ENCODE measurements at places on chromosomes 4 and X.

DNA sequence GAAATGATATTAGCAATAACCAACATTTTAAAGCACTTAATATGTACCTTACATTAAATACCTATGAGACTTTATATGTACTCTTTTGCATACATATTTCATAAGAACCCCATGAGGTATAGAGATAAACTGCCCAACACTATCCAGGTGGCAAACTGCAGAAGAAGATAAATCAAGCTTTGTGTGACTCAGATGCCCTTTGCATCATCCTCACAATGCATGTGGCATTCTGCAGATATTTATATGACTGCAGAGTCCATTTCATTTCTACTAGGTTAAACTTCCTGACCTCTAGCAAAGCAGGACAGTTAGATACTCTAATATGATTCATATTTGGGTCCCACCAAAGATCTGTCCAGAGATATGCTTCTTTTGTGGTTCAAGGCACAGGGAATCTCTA, 85.6 kb upstream of the RASGEF1B start:
- no peak for DNase-seq

- peak; percentile 13 for DNase-seq
Observed at GRCh38 chr4:153877898-153878297, 89.0 kb upstream of the SFRP2 start.

DNA sequence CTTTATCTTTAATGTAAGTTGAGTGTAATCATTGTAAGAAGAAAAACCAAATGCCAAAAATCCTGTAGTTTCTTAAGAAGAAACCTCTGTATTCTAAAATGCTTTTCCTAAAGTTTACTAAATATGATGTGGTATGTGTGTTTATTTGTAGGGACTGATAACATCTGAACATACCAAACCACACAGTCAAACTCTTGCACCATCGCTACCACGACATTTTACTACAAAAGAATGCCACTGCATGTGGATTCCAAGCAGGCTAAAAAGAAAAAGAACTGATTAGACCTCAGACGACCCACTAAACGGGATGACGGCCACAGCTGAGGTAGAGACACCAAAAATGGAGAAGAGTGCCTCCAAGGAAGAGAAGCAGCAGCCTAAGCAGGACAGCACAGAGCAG, 46.1 kb downstream of the LAS1L start:
- peak; percentile 7 for DNase-seq

DNA sequence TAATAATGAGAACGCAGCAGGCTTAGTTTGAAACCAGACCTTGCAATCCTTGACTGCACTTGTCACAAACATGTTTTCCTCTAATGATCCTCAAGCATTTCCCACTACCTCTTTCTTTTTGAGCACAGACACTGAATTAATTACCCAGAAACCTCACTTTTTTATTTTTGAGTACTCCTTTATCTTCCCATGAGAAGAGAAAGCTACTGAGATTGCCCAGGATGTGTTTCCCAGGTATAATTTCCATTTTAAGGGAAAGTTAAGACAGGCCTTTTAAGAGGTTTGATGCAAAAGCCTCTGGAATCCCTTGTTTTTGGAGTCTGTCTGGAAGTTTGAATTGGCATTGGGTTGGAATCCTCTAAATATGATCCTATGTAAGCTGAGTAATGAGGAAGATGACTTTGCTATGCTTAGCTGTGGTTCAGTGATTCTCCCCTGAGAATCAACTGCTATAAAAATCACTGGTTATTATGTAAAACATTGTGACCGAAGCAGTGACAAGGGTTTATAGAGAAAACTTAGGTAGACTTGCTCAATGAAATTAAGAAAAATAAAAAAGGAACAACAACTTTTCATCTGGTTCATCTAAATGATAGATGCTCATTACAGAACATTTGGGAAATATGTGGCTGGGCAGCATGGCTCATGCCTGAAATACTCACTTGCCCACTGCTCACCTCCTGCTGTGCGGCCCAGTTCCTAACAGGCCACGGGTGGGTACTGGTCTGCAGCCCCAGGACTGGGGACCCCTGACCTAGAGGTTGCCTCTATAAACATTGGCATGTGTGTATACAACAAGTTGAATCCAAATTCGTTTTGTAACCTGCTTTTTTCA, 10.8 kb upstream of the RHOH start:
- peak; percentile 43 for DNase-seq

DNA sequence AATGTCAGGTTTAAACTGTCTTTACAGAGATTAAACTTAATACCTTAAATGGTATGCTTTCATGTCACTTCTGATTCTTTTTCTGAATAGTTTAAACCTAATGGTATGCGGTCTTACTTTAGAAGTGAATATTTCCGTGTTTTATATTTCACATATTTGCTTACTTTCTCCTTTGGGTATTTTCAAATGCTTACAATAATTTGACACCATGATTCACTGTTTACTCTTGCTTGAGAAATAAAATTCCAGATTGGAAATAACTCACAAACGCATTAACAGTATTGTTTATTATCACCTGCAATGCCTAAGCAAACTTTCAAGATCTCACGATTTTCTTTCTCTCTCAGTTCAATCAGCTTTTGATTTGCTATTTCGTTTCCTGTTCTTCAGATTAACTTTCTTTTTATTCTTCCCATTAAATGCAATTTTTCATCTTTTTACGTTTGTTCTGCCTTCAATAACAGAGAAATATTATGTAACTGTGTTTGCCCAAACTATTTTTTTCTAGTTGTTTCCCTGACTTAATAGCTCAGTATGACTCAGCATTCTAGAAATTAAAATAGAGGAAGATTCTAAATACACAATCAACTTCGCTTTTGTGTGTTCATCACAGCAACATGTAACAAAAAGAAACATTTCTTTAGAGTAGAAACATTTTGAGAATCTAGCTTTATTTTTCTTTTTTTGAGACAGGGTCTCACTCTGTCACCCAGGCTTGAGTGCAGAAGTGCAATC, 955.5 kb upstream of the PRKX start:
- no peak for DNase-seq

DNA sequence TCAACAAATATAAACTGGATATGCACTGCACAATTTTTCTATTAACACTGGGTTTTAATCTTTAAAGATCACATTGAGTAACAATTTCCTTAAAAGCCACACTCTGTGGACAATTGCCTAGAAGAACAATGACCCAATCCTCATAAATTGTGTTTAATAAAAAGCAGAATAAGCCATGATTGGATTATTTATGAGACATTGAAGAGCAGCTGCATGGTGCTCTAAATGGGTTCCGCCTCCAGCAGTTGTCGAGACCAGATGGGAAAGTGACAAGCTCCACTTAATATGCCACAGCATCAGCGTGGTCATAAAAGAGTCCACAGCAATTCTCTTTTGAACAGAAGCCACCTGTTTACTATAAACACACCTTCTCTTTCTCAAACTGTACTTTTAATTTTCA, 635.2 kb upstream of the FRG1 start:
- no peak for DNase-seq

DNA sequence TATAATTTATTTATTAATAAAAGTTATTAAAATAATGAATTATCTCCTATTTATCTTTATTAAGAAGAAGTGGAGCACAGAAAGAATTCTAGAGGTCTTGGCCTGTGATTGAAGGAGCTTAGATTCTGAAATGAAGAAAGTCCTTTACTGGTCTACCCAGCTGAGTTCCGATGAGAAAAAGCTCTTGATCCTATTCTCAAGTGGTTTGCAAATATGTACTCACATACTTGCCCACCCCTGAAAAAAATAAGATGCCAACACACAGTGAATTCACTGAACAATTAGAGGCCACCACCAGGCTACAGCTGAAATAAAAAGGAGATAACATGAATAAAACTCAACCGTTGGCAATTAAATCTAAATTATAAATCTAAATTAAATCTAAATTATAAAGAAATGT, 253.4 kb downstream of the MAPK10 start:
- no peak for DNase-seq

DNA sequence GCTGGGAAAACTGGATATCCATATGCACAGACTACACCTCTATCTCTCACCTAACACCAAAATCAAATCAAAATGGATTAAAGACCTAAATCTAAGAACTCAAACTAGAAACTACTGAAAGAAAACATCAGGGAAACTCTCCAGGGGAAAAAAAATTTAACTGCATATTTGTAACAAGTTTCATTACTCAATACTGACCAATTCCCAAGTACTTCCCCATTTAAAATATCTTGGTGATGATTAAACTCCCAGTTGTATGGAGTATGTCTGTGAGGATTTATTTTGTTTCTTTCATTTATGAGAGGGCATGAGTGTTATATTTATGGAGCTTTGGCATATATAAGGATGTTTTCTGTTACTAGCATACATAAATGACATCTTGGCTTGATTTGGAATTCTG, 112.3 kb upstream of the IL15 start:
- DNase-seq = peak; percentile 53

DNA sequence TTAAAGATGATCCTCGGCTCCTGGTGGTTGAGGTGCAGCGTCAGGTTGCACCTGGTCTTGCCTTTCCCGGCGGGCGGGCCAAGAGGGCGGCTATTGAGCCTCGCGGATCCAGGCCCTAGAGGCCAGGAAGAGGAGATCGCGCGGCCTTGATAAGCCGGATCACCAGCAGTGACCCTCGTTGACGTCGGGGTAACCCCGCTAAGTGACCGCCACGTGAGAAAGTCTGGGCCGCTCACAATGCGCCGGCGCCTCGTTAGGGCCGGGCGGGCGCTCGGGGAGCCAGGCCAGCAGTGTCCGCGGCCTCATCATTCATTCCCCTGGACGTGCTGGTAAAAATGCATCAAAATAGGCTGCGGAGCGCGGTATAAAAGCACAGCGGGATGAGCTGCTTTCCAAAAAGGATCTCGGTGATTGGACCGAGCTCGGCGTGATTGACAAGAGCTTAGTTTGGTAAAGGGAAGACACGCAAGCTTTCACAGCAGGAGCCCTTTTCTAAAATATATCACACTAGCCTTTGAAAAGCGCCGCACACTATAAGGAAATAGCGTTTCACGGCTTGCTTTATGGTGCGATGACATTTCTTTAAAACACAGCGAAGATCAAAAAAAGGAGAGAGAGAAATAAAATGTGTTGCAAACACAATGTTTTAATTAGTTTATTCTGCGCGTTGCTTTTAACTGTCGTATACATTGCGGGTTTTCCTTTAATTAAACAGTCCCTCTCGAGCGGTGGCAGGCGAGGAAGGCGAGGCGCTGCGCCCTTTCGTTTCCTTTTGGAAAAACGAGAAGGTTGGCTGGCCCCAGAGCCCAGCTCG, 15.9 kb upstream of the ZIC3 start:
- DNase-seq = no peak

DNA sequence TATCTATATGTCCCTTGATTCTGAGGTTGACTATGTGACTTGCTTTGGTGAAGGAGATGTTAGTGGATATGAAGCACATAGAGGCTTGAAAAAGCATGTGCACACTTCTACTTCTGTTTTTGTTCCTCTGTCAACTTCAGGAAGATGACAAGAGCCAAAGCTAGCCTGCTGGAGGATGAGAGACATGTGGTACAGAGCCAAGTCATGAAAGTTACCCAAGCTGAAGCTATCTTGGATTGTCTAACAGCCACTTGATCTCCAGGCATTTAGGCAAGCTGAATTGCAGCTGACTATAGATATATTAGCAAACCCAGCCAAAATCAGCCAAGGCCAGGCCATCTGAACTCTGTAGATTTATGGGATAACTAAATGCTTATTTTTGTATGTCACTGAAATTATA, 70.8 kb upstream of the DYNLT3 start:
- DNase-seq = no peak

GRCh38 chr4:18676526-18676915, 655.0 kb upstream of the LCORL start:
- DNase-seq = no peak

- no peak for DNase-seq
Observed at GRCh38 chr4:60718874-60719273, 481.3 kb upstream of the ADGRL3 start.

DNA sequence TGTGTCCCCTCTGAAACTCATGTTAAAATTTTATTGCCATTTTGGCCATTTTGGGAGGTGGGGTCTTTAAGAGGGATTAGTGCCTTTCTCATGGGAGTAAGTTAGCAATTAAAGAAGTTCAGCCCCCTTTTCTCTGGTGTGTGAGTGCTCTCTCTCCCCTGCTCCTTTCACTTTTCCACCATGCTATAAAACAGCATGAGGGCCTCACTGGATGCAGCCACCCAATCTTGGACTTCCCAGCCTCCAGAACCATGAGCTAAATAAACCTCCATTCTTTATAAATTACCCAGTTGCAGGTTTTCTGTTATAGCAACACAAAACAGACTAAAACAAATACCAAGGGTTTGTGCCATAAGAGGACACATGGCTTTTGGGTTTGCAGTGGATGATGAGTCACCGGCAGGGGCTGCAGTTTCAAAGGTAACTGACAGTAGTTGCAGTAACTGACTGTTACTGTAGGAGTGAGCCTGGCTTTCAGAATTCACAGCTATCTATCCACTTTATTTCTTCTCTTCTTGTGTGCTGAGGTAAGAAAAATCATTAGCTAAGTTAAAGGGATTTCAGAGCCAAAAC, 121.5 kb downstream of the PPEF1 start:
- no peak for DNase-seq

GRCh38 chr4:3514806-3515501, 17.3 kb downstream of the LRPAP1 start:
- no peak for DNase-seq

DNA sequence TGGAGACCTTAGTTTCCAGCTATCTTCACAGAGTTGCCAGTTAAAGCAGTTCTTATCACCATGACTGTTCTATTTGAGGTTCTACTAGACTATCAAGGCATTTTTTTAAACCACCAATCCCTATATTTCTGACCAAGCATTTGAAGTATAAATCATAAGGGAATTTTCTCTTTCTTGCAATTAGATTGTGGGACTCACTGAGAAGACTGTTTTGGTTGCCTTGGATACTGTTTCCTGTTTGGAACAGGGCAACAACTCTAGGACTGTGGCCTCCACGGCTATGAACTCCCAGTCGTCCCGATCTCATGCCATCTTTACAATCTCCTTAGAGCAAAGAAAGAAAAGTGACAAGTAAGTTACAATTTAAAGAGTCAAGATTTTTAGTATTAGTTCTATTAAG, 11.8 kb downstream of the KIF4A start:
- peak; percentile 4 for DNase-seq

GRCh38 chrX:123455693-123456092, 271.6 kb downstream of the GRIA3 start:
- DNase-seq = no peak

DNA sequence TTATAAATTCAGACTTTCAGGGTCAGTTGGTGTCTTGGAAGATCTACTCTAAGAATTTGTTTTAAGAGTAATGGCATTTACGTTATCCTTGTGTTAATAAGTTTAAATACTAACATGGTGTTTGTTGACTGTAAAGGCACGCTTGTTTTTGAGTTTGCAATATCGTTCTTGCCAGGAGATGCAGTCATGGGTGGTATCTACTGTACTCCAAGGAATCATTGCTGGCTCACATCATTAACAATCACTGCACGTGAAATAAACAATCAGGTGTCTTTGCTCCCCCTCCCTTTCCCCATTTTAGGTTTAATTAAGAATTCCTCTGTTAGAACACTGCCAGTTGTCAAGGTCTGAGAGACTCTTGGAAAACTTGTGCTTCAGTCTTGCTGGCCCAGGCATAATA, 1.6 kb downstream of the HHIP start:
- no peak for DNase-seq
